Brain microvascular endothelial cell (primary cell): ENCODE measurements at places on chromosomes 12 and 14.

DNA sequence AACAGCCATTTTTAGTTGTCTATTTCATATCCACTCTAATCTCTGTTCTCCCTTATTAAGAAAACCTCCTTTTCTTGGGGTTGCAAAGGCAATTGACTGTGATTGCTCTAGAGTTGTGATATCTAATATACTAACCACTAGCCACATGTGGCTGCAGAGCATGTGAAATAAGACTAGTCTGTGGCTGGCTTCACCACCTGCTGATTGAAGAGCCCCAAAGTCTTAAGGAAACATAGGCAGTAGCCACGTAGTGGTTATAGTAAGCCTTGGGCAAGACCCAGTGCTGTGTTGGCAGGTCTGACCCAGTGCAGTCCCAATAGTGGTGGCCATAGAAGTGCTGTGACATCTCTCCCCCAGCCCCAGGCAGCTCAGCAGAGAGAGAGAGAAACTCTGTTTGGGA, 28.4 kb upstream of the ATP2B1 start:
- no peak for DNase-seq

- DNase-seq: no peak
Observed at GRCh38 chr12:67046062-67046461, 223.1 kb upstream of the CAND1 start.

- no peak for DNase-seq
Observed at GRCh38 chr12:82675246-82675645, 11.5 kb upstream of the TMTC2 start.

DNA sequence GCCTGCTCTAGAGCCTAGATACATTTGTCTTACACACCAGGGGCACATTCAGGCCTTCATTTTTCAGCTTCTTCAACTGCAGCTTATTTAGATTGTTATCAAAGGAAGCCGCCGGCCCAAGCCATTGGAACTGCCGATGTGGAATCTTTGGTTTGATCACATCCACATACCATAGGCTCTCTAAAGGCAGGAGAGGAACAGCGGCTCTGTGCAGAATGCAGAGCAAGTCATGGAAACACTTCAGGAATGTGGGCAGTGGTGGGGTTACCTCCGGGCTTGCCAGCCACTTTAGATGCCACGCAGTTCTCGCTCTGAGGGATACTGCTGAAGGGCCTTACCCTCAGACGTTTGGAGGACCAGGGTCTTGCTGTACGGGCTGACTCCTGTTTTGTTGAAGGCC, 53.4 kb upstream of the PYGL start:
- DNase-seq: no peak

- DNase-seq: no peak
Observed at GRCh38 chr14:106419376-106419965, 893.1 kb downstream of the TMEM121 start.

- DNase-seq: no peak
Observed at GRCh38 chr14:103656756-103657133, 27.7 kb downstream of the KLC1 start.

DNA sequence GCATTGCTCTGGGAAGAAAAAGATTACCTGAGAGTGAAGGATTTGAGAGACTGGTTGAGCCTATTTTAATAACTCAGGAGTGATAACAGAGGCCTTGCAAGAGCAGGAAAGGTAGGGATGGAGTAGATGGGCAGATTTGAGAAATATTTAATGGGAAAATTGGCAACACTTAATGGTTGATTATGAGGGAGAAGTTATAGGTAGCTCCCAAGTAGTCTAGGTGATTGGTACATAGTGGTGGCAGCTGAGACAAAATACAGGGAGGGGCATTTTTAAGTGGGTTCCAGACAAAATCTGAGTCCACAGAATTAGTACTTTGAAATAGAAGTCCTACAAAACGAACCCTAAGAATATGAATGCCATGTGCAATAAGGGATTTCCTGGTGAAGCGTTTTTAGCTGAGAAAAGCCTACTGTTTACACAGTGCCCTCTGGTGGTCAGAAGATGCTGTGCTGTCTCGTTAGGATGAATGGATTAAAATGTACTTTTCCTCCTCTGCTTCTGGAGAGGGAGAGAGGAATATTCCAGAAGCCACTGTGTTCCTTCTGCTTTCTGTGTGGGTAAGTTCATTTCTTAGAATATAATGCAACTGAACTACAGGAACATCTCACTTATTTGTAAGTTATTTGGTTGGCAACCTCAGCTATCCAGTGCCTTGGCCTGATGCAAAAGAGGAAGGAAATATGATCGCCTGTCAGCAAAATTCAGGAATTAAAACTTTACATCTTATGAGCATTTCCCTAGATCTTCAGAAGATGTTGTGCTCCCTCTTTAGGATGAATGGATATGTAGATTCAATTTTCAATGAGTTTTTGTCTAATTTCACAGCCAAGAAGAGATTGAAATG, 6.5 kb downstream of the ZBTB1 start:
- DNase-seq: peak; percentile 62

DNA sequence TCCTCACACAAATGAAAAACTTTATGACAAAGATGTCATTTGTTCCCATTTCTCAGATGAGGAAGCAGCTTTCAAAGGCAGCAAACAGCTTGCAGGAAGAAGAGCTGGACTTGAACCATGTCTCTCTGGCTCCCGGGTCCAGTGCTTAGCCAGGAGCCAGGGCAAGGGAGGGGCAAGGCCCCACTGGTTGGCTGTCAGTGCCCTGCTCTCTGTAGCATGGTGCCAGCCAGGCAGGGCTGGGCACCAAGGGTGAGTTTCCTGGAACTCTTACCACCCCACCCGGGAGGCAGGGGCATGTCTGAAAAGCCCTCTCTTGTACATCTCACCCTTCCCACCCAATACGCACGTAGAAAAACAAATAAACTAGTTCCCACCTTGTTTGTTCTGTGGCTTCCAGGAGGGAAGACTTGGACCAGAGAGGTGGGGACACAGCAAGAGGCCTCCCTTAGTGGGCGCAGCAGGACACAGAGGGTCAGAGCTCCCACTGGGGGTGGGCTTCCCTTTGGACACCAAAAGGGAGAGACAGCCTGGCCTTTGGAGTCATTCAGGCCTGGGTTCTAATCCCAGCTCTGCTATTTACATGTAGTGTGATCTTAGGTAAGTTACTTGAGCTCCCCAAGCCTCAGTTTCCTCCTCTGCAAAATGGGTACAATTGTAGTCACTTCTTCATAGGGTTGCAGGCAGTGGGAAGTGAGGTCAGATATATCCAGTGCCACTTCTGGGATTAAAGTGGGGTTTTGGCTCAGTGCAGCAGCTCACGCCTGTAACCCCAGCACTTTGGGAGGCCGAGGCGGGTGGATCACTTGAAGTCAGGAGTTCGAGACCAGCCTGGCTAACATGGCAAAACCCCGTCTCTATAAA, 17.2 kb downstream of the TRPV4 start:
- no peak for DNase-seq

- DNase-seq: peak; percentile 70
Observed at GRCh38 chr12:80593766-80594165, 113.7 kb upstream of the MYF6 start.

DNA sequence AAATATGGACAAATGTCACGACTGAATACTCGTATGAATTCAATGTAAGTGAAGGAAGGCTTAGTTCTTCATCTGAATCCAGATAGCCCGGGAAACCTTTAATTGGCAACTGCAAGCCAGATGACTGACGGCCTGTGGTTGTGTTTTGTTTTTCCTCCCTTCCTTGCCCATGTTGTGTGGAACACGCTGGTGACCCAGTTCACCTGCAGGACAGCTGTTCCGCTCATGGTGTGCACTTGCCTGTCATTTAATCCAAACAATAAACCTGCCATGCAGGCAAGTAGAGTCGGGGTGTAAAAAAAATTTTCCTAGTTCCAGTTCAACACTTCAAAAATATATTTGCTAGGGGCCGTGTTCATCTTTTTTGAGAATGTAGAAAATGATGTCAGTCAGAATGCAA, 88.0 kb downstream of the TMEM132D start:
- DNase-seq: no peak

GRCh38 chr12:123126294-123127181, 24.4 kb downstream of the PITPNM2 start:
- peak; percentile 99 for DNase-seq

DNA sequence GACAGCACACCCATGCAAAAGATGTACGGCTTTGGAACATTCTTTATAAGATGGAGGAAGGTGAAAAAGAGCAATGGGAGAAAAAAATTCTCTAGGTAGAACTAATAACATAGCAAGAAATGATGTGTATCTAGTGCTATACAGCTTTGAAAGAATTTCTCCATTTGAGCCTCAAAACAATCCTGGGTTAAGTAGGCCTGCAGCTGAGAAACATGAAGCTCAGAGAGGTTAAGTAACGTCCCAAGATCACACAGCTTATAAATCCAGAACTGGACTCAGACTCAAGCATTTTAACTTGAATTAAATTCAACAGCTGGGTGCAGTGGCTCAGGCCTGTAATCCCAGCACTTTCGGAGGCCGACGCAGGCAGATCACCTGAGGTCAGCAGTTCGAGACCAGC, 32.9 kb downstream of the TTC7B start:
- DNase-seq: no peak

DNA sequence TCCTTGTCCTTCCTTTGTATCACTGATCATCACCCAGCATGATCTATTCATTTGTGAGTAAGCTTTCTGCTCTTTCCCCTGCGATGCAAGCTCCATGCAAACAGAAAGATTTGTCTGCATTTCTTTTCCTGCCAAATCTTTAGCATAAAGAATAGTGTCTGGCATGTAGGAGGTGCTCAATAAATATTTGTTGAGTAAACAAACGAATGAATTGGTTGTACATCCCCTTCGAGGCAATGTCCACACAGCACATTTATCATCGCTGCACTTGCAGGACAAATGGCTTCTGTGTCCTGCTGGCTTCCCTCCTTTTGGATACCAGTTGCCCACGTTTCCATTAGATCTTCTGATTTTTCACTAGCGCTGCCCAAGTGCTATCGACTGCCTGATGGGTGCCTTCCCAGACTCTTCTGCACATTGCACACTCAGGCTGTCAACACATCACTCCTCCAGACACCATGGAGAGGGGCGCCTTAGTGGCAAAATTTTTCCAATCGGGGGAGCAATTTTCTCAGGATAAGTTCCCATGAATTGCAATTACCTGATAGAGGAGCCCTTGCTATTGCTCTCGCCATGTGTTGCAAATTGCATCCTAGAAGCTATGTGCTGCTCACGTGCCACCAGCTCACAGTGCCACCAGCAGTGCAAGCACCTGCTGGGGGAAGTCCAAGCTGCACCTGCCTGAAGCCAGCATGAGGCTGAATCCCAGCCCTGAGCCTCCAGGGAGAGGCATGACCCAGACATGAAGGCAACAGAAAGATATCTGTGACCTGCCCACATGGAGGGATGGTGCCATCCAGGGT, 206.6 kb downstream of the KIF26A start:
- DNase-seq: no peak

DNA sequence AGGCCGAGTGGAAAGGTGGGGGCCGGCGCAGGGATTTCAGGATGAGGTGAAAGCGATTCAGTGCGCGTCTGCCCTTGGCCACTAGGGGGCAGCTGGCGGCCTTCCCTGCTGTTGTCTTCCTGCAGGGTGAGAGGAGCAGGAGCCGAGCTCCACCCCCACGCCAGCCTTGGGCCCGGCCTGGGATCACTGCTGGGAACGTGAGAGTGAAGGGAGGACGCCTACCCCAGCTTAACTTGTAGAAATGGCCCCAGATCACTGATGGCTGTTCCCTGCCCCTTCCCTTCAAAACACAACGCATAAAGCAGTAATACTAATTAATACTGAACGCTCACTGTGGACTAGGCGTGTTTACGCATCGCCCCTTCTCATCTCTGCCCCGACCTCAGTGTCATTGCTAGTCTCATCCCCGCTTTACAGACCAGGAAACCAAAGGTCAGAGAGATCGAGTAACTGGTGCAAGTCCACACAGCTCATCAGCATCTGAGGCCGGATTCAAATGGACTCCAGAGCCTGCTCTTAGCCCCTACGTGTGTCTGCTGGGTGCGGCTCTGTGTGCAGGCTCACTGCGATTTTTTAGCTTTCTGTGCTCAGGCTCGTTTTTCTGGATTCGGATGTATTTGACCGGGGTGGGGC, 24.3 kb downstream of the MVK start:
- peak; percentile 76 for DNase-seq

DNA sequence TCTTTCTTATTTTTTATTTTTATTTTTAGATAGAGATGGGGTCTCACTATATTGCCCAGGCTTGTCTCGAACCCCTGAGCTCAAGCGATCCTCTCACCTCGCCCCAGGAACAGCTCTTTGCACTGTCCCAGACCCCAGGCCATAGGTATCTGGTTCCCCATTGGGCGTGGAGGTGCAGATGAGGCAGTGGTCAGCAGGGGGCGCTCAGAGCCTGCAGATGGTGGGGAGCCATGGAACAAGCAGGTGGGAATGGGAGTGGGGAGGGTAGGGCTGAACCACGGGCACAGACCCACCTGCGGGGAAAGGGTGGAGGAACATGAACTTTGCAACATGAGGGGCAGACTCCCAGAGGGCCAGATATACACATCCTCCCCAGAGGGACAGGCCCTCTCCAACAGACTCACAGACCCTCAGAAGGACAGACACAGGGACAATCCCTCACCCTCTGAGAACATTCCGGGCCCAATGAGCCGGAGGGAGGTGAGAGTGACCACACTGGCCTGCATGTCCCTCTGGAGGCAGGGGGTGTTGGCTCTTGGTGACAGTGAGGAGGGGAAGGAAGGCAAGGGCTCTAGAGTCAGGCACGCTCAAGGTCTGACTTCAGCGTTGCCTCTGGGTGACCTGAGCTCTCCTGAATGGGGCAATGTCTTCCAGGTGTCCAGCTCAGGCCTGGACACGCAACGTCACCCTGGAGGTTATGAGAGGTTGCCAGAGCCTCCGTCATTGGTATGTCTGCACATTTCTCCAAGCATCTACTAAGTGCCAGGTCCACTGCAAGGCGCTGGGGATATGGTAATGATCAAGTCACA, 34.9 kb downstream of the KRT80 start:
- DNase-seq: no peak

DNA sequence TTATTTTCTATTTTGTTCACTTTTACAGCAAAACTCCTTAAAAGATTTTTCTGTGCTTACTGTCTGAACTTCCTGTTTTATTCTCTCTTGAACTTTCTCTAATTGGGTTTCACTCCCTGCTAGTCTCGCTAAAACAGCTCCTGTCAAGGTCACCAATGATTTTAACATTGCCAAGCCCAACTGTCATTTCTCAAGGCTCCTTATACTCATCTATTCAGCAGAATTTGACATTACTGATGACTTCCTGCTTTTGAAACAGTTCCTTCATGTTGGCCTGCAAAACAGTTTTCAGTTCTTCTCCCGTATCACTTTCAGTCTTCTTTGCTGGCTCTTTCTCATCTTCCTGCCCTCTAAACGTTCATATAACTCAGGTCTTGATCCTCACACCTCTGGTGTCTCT, 268.5 kb upstream of the USP15 start:
- no peak for DNase-seq
